GM12864 (cell line): ENCODE measurements at places on chromosomes 3 and 15.

DNA sequence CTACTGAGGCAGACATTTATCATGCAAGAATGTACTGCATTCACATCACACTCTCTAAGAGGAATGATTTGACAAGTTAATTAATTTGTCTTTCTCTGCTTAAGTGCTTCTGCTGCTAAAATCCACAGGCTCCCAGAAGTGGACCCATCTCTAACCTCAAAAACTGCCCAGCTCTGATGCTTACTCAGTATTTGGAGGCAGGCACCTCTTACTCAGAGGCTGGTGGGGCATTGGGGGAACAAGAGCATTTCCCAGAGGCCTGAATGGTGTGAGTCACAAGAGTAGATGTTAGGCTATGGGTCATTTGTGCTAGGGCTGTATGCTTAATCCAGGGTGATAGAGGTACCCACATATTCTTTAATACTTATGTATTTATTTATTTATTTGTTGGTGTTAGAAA is 34.4 kb upstream of the HCN4 start:
- no peak for DNase-seq

- DNase-seq: no peak
These were observed 44.3 kb upstream of the C3orf49 start for GRCh38 chr3:63774781-63775180.

GRCh38 chr3:82957696-82958095 is 1196.3 kb upstream of the GBE1 start:
- no peak for DNase-seq

DNA sequence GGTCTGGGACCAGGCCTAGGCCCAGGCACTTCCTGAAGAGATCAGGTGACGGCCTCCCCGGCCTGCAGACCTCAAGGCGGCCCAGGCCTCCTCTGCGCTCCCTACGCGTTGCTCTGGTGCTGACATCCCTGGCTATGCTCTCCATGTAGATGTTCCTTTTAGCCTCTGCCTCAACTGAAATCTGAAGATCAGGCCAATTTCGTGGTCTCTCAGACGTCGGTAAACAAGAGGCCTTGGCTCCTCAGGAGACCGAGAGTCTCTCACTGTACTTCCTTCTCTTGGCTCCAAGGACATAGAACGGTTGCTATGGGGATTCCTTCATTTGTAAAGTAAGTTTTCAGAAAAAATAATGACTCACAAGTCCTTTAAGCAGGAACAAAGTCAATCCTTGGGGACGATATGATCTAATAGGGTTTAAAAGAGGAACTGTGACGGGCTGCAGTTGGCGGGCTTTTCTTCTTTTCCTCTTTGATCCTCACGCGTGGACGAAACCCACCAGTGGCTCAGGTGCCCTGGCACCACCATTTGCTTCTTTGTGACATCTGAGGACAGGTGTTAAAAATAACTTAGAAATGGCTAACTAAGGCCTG is 55.6 kb upstream of the CGNL1 start:
- DNase-seq: no peak

- no peak for DNase-seq
These were observed 319.1 kb downstream of the OXSM start for GRCh38 chr3:26108846-26109489.

DNA sequence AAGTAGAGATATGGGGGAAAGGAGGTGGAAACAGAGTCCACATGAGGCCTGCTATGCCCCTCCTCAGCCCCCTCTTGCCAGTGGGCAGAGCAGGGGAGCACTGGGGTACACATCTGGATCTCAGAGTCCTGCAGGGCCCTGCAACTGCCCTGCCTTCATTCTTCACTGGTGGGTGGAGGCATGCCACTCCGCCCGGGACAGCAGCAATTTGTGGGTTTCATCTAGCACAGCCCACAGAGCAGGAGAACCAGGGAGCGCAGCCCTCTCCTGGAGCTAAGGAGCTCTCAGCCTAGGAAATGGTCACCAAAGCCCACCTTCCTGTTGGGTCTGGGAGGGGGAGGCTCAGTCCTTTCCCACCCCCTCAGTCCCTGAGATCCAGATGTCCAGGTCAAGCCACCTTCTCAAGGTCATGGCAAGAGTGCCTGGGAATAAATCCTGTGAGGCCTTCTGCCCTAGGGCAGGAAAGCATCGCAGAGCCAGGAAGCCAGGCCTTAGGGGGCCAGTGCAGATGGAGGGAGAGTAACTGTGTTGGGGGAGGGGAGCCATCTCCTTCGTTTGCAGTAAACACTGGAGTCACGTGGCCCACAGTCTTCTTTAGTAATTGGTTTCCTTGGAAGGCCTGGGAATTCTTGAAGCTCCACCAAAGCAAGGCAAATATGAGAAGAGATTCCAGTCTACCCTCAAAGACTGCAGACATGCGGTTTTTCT is 31.0 kb downstream of the ANP32A start:
- DNase-seq: no peak

DNA sequence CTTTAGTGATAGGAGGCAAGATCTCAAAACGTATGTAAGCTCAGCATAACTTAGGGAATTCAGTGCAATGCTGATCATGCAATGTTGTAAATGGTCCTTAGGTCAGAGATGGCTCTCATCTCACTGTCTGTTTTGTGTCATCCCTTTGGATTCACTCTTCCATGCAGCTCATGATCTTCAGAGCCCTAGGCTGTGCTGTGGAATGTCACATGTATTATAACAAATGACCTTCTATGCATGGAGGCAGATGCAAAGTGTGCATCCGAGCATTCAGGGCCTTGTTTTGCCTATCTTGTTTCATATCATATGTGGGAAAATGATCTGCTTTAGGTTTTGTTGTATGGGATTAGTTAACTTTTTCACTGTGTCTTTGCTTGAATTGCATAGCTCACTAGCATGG is 40.5 kb upstream of the PDZRN3 start:
- no peak for DNase-seq

DNA sequence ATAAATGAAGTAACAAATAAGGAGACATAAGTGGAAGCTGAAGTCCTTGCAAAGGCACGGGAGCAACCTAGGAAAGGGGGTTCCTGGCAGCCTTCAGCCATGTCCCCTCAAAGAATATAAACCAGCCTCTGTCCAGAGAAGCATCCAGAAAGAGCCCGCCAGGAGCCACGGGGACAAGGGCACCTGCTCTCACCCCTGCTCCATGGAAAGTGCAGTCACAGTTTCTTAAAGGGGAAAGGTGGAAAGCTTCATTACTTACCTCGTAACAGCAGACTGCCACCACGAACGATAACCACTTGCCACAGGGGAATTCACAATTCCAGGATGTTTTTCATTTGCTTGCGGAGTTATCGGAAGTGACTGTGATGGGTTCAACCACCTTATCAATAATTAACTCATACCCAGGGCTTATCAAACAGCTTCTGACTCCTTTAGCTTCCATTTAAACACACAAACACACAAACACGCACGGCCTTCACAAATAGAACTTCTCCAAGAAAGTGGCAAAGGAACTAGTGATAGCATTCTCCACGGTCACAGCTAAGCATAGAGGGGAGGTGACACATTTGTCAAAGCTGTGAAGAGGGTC is 134.2 kb upstream of the IGF1R start:
- DNase-seq: no peak

DNA sequence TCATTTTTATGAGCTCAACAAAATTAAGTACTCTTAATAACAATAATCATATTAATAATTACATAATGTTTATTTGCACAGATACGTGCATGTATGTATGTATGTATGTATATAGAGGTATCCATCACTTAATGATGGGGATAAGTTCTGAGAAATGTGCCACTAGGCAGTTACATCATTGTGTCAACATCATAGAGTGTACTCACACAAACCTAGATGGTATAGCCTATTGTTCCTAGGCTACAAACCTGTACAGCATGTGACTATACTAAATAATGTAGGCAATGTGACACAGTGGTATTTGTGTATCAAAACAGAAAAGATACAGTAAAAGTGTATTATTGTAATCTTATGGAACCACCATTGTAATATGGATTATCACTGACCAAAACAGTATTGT is 874.7 kb upstream of the GBE1 start:
- DNase-seq: no peak

GRCh38 chr3:127525373-127525772 is 65.2 kb downstream of the TPRA1 start:
- DNase-seq: no peak

DNA sequence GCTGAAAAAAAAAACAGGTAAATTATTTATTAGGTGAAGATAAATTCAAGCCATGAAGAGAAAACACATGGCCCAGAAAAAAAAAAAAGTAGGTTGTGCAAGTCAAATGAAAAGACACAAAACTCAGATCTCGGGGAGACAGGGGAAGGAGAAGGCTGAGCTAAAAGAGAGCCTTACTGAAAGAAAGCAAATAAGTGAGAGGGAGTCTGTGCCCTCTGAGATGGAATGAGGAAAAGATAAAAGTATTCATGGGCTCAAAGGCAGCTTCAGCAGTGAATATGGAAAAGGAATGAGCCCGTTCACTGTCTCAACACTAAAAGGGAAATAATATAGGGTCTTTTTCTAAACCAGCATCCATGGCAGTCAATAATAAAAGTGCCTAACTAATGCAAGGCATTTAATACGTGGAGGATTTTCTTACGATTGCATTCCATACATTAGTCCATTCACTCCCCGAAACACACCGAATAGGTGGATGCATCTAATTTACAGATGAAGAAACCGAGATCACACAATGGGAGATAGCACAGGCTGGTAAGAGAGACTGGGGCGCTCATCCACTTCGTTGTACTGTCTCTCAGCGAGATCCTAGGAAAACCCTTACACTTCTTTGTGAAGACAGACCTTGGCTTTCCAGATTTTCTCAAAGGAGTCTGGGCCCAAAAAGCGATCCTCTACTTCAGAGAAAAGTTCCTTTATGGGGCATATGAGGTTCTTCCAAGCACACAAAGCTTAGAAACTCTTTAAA is 1.1 kb downstream of the TFDP2 start:
- no peak for DNase-seq

GRCh38 chr3:147518465-147518864 is 109.3 kb downstream of the ZIC1 start:
- DNase-seq: no peak
